ENCODE measurements at places on chromosomes 3 and 15.
A peak's percentile ranks its signal among the peaks of the same experiment; 100 is the strongest.

- no peak for DNase-seq
Observed at GRCh38 chr3:130894986-130895280, 1.0 kb downstream of the ATP2C1 start.

- DNase-seq: no peak
Observed at GRCh38 chr3:41690766-41691563, 270.9 kb downstream of the ULK4 start.

DNA sequence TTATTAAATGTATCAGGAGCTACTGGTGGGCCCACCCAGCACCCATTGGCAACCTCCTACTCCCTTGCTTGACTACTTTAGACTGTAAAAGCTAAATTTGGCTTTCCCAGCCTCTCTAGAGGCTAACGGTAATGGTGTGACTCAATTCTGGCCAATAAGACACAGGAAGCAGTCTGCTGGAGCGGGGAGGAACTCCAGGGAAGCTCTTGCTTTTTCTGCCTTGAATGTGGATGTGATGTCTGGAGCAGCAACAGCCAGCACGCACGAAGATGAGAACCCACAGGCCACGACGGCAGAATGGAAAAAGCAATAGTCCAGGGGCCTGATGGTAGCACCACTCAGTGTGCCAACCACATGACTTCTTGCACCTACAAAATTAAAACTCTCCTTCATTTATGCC is 39.9 kb downstream of the RAB6B start:
- DNase-seq: peak; percentile 26

GRCh38 chr15:67776600-67776999 is 48.7 kb upstream of the SKOR1 start:
- no peak for DNase-seq

- DNase-seq: peak; percentile 14
Observed at GRCh38 chr3:184785890-184786279, 26.1 kb upstream of the VPS8 start.

- DNase-seq: no peak
Observed at GRCh38 chr3:70916375-70917055, 604.1 kb upstream of the MDFIC2 start.

- no peak for DNase-seq
Observed at GRCh38 chr3:132341746-132342145, 24.5 kb downstream of the ACP3 start.

DNA sequence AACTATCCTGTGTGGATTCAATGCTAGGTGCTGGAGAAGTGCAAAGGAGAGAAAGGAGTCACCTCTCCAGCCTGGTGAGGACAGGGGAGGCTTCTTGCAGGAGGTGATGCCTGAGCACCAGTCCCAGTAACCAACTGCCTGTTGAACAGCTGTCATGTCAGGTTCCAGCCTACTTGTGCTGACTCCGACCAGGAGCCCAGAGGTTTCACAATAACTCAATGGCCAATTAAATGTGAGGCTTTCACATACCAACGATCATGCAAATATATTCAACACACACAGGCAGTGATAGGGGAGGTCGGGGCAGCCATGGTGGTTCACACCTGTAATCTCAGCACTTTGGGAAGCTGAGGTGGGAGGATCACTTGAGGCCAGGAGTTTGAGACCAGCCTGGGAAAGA is 7.7 kb downstream of the SORD start:
- DNase-seq: no peak

GRCh38 chr3:30695302-30696061 is 89.1 kb downstream of the TGFBR2 start:
- no peak for DNase-seq

GRCh38 chr3:99686955-99687612 is 48.7 kb downstream of the COL8A1 start:
- no peak for DNase-seq

DNA sequence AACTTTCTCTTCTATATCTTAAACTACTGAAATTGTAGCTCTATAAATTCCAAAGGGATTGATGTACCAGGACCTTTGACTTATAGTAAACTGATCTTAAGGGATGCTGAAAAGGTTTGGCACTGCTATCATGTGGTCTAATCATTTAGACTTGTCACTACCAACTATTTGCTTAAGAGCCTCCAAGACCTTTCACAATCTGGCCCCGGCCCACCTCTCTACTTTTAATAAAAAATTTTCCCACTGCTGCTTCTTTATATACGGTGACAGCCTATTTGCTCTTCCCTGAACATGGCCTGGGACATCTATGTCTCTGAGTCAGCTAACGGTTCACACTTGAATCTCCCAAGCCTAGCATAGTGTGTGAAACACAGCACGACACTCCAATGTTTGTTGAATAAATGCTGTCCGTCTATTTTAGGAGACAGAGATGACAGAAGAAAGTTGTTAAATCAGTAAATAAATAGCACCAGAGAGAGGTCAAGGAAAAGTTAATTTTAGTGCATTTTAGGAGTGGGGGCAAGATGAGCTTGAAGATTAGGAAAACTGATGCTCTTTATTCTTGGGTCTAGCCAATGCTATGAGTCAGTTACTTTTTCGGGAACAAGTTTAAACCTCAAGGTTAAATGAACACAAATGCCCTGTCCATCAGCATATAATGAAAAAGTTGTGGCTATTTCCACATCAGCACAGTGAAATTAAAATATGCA is 212.9 kb downstream of the TIGIT start:
- DNase-seq: no peak

GRCh38 chr3:160616716-160617115 is 51.3 kb upstream of the KPNA4 start:
- DNase-seq: no peak

GRCh38 chr15:60396560-60396957 is 1.2 kb downstream of the ANXA2 start:
- no peak for DNase-seq

- DNase-seq: no peak
Observed at GRCh38 chr3:172694573-172695246, 16.2 kb downstream of the NCEH1 start.

GRCh38 chr15:60001610-60002527 is 2.2 kb upstream of the FOXB1 start:
- no peak for DNase-seq

DNA sequence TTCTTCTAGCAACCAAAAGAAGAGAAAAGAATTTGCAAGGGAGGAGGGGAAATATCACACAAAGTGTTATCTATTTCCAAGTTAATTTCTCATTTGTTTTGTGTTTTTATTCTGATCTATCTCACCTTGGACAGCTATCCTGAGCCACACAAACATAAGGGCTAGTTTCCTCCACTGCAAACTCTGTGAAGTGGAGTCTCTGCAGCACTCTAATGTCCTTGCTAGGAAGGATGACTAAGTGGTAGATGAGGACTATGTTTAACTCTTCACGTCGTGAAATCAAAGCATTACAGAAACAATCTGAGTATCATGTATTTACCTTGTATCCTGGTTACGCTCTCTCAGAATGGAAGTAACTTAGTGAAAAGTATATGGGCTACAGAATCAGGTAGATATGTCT is 33.9 kb upstream of the CHRM5 start:
- no peak for DNase-seq

DNA sequence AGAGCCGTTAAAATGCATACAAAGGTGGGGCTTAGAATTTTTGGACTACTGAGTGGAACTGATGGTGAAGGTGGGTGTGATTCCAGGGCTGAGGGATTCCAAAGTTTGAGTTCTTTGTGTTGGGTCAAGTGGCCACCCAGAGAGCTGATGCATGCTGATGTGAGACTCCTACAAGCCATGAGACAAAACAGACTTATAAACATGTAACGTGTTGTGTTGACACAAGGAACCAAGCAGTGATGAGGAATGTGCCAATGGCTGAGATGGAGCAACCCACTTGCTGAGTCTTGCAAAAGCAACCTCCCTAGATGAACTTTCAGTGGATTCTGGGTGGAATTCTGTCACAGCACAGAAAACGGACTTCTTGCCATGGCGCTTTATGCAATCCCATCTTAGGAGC is 289.0 kb downstream of the TLE3 start:
- no peak for DNase-seq

DNA sequence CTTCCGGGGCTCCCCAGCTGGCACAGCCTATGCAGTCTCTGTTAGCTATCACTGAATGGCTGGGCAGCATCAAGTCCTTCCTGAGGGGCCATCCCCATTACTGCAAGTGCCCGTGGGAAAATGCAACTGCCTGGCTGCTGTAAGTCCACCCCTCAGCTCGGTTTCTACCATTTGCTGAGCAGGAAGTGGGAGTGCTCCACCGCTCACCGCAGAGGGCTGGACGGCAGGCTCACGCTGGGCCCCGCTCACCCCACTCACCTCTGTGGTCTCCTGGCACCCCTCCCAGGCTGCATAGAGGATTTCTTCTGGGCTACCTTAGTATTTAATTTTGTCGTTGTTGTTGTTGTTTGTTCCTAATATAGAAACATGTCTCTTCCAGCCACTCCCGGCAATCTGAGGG is 270.2 kb downstream of the PLCL2 start:
- DNase-seq: no peak

DNA sequence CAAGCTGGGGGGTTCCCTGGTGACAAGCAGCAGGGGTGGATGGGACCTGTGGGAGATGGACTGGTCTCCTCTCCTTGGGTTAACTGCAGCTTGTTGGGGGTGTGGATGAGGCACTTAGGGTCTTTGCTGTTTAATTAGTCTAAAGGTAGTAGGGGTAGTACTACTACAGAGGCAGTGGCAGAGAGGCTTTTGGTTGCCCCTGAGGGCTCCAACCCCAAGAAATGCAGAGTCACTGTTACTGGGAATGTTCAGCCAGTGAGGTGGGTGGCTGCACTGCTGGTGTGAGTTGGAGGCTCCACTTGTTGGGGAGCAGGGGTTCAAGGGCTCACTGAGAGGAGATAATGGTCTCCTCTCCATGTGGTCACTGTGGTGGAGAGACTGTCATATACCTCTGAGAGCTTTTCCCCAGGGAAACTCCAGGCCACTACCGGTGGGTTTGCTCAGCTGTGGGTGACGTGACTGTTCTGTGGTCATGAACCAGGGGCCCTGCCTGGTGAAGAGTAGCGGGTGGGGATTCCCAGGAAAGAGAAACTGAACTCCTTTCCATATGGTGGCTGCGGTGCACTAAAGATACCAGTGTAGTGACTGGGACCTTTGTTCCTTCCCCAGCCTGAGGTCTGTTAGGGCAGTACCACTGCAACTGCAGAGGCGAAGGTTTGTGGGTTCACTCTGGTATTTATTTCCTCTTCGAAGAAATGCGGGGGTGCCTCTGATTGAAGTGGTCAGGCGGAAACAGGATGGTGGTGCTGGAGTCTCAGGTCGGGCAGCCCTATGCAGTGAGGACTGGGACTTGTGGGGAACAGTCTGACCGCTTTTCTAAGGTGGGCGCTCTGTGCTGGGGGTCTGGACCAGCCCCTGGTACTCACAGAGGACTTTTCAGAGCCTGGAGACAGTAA is 68.9 kb upstream of the TNFSF10 start:
- DNase-seq: no peak

- DNase-seq: no peak
Observed at GRCh38 chr3:69082805-69083204, 1.9 kb upstream of the ARL6IP5 start.

All from mesenteric fat pad (tissue), 1 donor.